Stimulated activated CD4-positive, alpha-beta T cell treated with anti-CD3 and anti-CD28 coated beads, Interleukin-15, amount 100 ng/mL, for 1 hour (primary cell): ENCODE measurements at places on chromosomes 1 and 21.

DNA sequence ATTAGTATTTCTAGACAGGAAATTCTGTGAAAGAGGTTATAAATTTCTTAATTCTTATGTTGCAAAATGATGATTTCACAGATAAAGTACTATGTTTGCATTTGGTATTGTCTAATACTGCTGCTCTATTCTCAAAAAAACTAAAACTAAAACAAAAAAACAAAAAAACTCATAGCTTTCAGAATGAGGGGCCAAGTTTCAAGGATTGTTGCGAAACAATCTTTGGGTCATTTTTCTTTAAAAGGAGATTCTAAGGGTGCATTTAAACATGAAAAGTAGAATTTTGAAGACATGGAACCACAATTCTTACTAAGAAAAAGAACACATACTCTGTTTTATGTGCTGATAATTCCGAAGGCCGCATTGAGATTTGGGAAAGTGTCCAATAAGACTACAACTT is 645.1 kb downstream of the ADGRL2 start:
- no peak for DNase-seq

DNA sequence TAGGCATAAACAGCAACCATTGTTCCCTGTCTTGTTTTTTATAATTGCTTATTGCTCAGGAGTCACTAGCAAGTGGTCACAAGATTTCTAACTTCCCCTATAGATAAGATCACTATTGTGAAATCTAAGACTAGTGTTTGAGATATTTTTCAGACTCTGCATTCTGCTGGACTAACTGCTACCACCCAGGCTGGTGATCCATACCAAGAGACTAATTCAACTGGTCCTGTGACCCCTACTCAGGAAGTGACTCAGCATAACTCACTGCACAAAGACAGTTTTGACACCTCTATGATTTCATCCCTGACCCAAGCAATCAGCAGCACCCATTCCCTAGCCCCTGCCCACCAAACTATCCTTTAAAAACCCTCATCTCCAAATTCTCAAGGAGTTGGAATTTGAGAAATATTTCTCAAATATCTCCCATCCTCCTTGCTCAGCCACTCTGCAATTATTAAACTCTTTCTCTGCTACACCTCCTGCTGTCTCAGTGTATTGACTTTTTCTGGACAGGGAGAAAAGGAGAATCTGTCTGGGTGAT is 52.7 kb downstream of the TRIM33 start:
- DNase-seq, result no peak

GRCh38 chr1:28974432-28974831 is 60.1 kb downstream of the EPB41 start:
- DNase-seq, result no peak

GRCh38 chr1:151158751-151159251 is 2.4 kb downstream of the TNFAIP8L2 start:
- DNase-seq, result no peak

- DNase-seq, result no peak
Observed at GRCh38 chr1:65372557-65372956, 47.9 kb upstream of the LEPR start.

- no peak for DNase-seq
Observed at GRCh38 chr1:246878551-246878950, 53.2 kb downstream of the AHCTF1 start.

- no peak for DNase-seq
Observed at GRCh38 chr1:4416189-4416588, 238.2 kb upstream of the AJAP1 start.

DNA sequence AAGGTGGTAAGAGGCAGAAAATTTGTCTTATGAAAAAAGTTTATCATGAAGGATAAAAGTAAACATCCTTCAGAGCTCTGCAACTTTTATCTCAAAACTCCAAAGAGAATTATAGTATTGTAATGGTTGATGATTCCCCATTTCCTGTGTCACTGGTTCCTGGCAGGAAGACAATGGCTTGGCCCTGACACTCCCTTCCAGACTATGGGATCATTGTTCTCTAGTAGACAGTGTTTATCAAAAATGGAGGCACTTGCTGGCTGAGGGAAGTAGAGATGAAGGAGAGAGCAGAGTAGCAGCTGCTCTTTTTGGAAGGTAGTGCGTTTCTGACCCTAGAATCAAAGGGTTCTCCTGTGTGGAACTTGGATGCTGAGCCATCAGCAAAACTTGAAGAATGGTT is 145.9 kb upstream of the ATP1B1 start:
- DNase-seq, result no peak

- DNase-seq, result no peak
Observed at GRCh38 chr21:45078371-45078770, 4.0 kb downstream of the ADARB1 start.

DNA sequence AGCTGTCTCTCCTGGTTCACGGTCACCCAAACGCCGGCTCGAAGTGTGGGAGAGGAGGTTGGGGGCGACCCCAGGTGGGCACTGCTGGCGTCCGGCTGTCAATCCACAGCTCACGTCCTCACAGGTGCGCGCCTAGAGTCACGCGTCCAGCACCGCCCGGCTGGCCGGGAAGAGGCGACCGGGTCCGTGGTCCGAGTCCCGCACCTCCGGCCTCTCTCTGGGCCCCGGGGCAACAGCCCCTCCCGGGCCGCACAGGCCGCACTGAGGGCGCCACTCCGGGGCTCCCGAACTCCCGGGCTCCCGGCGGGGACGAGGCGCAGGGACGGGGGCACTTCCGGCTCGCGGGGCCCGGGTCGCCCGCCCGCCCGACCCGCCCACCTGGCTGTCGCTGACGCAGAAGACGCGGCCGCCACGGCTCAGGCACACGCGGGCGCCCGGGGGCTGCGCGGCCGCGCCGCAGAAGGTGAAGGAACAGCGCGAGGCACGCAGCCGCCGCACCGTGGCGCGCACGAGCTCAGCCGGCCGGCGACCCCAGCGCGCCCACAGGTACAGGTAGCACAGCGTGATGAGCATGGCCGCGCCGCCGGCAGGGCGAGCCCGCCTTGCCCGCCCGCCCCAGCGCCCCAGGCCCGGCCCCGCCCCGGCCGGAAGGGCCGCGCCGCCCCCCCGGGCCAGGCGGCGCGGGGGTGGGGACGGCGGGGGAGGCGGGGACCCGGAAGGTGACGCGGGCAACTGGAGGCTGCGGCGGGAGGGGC is at the start of gene HLCS:
Gene HLCS (minus strand): TSS at position 604 of the 755 bp plus-strand sequence. CDS start 31 bp downstream, at position 573.
- peak; percentile 47 for DNase-seq

DNA sequence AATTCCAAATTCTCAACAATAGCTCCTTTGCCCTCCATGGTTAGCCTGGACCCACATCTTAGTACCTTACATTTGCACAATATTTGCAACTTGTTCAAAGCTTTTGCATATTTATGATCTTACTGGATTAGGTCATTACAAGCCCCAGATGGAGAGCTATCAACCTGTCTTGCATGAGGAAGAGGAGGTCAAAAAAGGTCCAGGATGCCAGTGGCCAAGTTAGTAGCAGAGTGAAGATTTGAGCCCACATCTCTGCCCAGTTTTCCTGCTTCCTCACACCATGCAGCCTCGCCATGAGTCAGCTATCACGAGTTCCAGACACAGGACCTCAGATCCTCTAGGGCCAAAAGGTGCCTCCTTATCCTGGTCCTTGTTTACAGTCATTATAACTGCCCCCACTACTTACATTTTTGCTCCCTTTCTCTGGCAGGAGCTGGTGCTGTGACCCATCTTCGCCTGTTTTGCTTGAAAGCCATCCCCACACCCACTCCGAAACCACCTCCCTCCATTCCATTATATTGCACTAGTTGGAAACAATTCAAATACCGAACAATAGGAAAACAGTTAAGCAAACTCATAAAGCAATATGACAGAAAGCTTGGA is 5.0 kb upstream of the AHCYL1 start:
- no peak for DNase-seq

- no peak for DNase-seq
Observed at GRCh38 chr1:94986783-94987182, 59.9 kb upstream of the CNN3 start.

DNA sequence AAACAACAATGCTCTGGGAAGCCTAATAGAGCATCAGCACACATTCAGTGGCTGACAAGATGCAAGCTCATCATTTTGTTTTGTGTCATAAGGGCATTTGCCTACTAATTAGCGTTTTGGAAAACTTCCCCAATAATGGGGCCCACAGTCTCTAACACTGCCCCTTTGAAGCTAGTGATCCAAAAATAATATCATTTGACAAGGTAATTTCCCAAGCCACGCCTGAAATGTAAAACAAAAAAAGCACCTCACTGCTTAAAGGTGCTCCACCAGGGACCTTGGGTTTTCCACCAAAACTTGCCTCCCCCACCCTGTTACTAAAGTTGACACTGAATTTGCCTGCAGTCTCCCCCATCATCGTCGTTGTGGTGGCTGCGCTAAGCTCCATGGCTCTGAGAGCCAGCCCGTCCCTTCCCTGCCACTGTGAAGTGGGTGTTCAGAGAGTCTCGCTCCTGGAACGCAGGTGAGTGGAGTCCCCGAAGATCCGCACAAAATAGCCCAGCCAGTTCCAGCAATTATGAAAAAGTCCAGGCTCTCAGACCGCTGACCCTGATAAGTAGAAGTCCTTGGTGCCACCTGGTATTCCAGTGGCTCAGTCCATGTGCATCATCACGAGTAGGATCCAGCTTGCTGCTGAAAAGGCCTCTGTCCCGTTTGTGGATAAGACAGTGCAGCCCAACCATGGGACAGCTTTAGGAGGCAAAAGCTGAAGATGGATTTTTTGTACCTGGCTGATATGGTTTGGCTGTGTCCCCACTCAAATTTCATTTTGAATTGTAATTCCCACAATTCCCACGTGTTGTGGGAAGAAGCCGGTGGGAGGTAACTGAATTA is 52.2 kb downstream of the RAB3GAP2 start:
- DNase-seq, result no peak

DNA sequence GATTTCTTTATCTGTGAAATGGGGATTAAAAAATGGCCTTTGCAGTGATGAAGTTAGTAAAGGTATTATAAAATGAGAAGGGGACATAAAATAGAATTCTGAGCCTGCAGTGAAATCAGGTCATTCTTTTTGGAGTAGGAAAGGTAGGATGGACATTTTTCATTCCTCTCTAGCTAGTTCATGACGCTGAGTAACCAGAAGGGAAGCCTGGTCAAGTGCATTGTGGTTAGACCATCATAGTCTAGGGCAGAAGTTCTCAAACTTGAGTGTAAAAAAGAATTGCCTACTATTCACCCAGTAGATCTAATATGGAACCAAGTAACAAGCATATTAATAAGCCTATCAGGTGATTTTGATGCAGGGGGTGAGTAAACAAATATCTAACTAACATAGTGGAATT is 50.8 kb downstream of the TGFB2 start:
- DNase-seq, result no peak

DNA sequence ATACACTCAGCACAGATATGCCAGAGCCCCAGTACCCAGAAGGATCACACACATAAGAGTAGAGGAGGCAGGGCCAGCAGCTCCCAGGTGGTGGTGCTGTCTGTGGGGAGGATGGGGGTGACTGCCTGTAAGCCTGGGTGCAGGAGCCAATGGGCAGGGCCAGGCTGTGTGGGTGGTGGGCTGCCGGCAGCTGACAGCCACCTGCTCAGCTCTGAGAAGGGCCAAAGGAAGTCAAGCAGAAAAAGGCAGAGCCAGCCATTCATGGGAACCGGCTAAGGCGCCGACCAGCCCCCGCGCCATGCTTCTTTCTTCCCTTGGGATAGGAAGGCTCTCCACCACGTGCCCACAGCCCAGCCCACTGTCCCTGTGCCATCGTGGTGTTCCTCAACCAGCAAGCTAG is 14.1 kb downstream of the PIK3C2B start:
- DNase-seq, result no peak

DNA sequence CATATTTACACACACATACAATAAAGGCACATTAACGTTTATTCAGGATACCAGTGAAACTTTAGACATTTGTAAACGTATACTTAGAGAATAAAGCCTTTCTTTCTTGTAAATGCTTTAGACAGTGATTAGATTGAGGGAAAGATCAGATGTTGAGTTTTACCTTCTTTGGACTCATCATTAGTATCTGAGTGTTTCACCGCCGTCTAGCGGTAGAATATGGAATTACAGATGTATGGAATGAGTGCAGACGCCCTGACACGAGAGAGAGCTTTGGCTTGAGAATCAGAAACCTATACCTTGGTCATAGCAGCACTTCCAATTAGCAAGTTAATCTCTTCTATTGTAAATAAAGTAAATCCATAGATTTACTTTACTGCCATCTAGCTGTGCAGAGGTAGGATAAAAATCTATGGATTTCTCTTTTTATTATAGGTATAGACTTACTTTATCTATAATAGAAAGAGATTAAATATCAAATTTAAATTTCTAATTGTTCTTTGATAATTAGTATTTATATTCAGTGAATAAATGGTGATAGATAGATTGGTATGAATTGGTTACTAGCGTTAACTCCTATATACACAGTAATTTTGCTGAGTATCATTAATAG is 12.6 kb downstream of the FLG2 start:
- no peak for DNase-seq

GRCh38 chr21:17981060-17981740 is 162.0 kb upstream of the C21orf91 start:
- DNase-seq, result no peak

GRCh38 chr1:36400825-36401601 is 3.3 kb upstream of the LSM10 start:
- no peak for DNase-seq

GRCh38 chr1:64850846-64851245 is 106.0 kb downstream of the RAVER2 start:
- no peak for DNase-seq

DNA sequence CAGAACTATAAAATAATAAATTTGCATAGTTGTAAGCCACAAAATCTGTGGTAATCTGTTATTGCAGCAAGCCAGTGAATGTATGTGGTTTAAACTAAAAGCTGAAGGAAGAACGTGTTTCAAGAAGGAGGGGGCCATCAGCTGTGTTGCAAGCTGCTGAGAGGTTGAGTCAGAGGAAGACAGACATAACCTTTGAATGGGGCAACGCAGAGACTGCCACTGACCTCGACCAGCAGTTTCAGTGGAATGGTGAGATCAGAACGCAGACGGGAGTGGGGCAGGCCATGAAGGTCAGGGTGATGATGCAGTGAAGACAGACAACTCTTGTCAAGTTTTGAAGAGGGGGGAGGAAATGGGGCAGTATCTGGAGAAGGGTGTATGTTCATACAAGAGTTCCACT is 23.2 kb upstream of the QSOX1 start:
- no peak for DNase-seq

GRCh38 chr1:46464013-46464548 is 25.6 kb upstream of the DMBX1 start:
- DNase-seq, result no peak

DNA sequence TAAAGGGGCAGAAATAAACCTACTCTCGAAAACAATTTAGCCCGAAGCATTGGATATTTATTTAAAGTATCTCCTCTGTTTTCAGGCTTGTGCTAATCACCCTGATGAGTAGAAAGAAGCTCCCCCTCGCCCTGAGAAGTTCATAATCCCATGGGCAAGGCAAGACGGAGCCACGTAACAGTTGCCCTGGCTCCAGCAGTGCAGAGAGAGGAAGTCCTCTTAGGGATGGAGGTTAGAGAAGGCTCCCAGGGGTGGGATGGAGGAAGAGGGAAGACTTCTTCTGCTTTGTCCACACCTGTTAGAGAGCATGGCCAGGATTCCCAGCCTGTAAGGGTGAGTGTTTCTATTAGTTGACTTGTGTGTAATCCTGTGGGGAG is 3.4 kb upstream of the GPR25 start:
- no peak for DNase-seq
